Right lung (tissue), 10 donors: ENCODE measurements at places on chromosomes 4 and X. TPM values are rescaled to one million over a fixed set of nuclear protein-coding genes. Genes with fewer than 3 reads are reported as not detected.

Gene NDNF
- polyA plus RNA-seq = 193 TPM

Gene NKAP
- polyA plus RNA-seq = 14.7 TPM

Gene ARMCX6
- polyA plus RNA-seq = 100 TPM

Gene ASB9
- polyA plus RNA-seq = 12.3 TPM
